ENCODE measurements at places on chromosomes 2 and 18.

DNA sequence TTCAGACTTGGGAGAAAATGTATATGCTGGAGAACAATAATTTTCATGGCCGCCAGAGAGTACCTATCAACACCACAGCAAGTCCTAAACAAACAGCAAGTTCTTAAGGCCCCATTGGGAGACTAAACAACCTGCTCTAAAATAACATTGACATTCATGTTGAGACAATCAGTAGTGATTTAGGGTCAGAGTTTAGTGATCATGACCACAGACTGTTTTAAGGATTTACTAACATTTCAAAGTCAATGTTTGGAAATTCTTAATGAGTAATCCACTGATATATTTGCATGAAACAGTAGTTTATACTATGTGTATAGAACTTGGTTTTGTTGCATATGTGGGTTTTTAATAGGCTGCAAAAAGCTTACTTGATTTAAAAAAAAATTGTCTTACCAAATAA lies 34.7 kb downstream of the RASGRP3 start:
- DNase-seq = no peak

- no peak for DNase-seq
Measured at GRCh38 chr2:239695728-239696240, 295.0 kb upstream of the HDAC4 start.

- DNase-seq = no peak
Measured at GRCh38 chr2:177717831-177718618, 325.5 kb downstream of the AGPS start.

GRCh38 chr18:56321470-56321869 lies 316.9 kb downstream of the TXNL1 start:
- DNase-seq = no peak

DNA sequence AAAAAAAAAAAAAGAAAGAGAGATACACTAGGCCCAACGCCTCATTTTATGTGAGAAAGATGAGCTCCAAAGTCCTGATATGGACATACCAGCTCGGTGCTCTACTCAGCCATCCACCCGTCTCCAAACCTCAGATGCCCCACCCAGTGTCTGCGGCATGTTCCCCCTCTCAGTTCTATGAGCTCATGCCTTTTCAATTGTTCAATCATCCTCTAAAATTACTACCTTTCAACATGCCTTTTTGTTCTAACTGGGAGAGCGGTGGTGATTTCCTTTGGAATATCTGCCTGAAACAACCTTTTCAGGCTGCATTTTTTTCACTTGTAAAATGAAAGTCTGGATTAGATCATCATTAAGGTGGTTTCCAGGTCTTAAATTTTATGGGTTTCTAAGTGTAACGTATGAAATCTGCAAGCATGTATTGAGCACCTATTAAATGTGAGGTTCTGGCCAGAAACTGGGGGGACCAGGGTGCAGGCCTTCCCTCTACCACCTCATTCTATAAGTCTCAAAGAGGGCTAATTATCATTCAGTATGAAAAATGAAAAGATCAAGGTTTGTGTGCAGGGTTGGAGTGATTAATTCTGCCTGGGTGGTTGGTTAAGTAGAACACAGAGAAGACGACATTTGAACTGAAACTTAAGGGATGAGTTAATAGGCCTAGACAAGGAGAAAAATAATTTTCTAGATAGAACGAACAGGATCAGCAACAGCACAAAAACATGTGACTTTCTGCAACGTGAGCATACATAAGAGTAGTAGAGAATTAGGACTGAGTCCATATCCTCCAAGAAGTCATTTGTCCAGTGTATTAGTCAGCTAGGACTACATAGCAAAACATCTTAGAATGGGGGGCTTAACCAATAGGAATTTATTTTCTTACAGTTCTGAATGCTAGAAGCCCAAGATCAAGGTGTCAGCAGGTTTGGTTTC lies 87.4 kb upstream of the GLS start:
- no peak for DNase-seq

DNA sequence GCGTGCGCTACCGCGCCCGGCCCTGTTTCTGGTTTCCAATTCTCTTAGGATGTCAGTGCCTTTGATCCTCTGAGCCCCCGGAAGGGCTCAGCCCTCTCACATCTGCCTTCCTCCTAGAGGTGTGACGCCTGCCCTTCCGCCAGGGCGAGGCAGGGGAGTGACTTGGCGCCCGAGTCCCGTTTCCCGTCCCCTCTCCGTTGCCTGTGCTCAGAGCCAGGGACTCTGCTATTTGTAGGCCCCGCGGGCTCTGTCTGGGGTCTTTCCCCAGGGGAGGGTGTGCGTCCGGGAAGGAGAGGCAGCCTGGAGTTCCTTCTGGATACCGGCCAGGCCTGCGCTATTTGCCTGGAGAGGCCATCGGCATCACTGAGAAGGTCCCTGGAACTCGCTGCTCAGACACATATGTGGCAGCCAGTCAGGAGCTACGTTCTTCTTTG lies 103.7 kb upstream of the TAF1B start:
- no peak for DNase-seq

- DNase-seq = no peak
Measured at GRCh38 chr2:61435291-61435690, 35.6 kb downstream of the USP34 start.

GRCh38 chr2:207825978-207826377 lies 56.3 kb upstream of the FZD5 start:
- no peak for DNase-seq

GRCh38 chr2:75798569-75798968 lies 87.9 kb upstream of the GCFC2 start:
- DNase-seq = no peak

GRCh38 chr2:18402831-18403230 lies 157.6 kb downstream of the RDH14 start:
- no peak for DNase-seq

DNA sequence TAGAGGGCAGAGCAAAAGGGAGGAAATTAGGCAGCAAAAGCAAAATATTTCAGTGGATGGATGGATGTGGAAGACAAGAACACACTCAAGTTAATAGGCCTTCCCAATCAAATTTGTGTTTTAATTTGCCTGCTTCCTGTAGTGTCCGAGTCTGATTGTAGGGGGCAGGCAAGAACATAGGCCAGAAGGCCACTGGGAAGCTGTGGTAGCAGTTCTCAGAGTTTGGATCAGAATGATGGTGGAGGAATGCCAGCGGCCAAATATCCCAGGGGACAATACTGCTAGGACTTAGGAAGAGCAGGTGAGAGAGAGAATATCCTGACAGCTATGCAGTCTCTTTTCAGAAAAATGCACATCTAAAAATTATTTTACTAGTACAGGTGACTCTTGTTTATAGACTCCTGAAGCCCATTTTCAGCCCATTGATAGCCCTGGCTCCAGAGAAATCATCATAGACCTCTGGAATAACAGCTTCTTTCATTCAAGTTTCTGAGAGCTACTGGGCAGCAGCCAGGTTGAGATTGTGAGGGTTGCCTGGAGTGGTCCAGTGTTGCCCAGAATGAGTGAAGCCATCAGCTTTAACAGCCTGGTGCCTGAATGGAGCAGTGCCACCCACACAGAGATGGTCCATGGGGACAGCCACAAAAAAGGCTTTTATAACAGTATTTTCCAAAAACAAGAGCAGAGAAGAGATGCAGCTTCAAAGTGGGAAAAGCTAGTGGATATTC lies 19.1 kb upstream of the SERPINE2 start:
- no peak for DNase-seq

- DNase-seq = no peak
Measured at GRCh38 chr2:106054321-106054720, 139.8 kb downstream of the UXS1 start.

DNA sequence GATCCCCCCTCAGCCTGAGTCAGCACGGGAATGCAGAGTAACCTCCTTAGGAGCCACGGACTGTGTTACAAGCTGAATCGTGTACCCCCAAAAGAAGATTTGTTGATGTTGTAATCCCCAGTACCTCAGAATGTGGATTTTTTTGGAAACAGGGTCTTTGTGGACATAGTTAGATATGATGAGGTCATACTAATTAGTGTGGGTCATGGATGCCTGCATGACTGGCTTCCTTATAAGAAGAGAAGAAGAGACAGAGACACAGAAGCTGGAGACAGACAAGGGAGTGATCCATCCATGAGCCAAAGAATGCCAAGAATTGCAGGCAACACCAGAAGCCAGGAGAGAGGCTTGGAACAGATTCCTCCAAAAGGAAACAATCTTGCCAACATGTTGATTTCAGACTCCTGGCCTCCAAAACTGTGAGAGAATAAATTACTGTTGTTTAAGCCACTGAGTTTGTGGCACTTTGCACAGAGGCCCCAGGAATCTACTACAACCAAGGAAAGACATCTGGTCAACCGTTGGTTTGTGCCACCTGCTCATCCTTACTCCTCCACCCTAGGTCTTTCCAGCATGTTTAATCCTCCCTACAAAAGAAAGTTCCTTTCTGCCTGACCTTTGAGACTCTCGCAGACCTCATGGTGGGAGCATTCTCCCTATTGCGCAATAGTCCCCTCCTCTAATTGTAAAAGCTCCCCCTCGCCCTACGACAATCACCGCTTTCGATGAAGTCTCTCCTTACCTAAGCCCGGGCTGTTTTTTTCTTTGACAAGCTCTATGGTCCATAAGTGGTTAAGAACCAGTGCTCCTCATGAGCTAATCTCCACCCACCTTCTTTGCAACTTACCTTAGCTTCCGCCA lies 91.6 kb downstream of the DNER start:
- DNase-seq = no peak

DNA sequence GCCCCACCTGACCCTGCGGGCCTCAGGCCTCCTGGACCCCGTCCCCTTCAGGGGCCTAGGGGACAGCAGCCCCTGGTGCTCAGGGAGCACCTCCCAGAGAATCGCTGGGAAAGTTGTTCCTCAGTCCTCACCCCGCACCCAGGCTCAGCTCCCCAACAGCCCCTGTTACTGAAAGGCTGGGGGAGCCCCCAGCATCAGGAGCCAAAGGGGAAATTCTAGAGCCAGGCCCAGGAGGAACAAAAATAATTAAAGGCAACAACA lies 76.0 kb downstream of the MEX3C start:
- no peak for DNase-seq

GRCh38 chr18:33062834-33063364 lies 290.1 kb upstream of the KLHL14 start:
- no peak for DNase-seq

GRCh38 chr18:24560511-24560981 lies 100.1 kb downstream of the HRH4 start:
- DNase-seq = peak; percentile 56

- DNase-seq = peak; percentile 38
Measured at GRCh38 chr2:225041207-225041850, 939 bp downstream of the DOCK10 start.

DNA sequence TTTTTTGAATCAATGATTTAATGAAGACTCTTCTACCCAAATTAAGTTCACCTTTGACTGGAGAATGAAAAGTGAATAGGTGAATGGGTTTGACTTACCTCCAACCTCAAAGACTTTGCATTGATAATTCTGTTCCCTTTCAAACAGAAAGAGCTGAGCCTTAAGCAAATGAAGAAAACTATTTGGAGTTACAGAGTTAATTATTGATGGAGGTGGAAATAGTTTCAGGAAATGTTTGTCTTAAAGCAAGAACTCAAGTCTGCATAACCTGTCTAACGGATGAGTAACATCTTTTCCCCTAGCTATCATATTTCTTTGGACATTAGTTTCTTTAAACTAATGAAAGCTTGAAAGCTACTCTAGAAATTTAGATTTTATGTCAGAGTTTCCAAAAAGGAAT lies 166.5 kb downstream of the CERS6 start:
- DNase-seq = no peak

GRCh38 chr2:99861376-99861760 lies 281.0 kb downstream of the AFF3 start:
- DNase-seq = no peak

DNA sequence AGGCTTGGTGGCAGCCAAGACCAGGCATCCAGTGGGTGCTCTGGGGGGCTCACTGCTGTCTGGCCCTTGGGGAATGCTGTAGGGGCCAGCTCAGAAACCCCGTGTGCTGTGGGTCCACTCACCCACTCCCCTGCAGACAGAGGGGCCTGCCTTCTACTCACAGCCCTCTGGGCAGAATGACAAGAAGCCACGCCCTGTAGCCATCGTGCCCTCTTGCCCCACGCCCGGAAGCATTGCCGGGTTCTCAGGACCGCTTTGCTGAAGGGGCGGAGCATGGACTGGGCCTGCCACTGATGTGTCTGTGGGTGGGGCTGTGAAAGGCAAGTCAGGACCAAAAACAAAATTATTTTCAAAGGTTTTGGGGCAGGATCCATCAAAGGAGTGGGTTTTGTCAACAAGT lies 27.8 kb downstream of the GLI2 start:
- DNase-seq = peak; percentile 27

DNA sequence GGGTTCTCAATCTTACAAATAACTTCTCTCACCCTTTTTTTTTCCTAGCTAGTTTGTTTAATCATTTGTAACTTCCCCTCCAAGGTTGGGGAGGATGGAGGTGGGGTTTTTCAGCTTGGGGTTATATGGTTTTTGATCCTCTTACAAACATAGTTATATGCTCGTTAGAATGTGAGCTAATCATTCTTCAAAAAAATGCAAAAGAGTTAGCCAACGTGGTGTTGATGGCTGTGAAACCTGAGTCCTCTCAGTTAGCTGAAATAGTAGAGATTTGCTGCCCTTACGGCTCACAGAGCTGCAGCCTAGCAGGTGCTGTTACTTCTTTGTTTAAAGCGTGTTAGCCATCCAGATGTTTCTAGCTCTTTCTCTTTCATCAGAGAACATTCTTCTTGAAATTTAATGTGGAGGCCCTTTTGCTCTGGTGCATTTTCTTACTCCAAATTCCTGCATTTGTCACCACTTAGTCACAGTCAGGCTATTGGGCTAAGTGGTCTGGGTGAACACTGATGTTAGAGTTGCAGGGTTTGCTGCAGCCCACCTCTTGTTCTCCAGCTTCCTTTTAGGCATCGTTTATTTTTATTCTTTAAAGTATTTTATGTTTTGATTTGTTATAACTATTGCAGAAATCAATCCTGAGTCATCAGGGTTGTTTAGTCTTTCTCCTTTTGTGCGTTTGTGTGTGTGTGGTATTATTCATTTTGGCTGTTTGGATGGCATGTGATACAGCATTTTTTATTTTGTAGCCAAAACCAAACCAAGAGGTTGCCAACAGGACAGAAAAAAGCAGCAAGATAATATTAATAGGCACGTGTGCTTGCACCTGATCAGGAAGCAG lies 41.1 kb downstream of the LIMS1 start:
- no peak for DNase-seq

DNA sequence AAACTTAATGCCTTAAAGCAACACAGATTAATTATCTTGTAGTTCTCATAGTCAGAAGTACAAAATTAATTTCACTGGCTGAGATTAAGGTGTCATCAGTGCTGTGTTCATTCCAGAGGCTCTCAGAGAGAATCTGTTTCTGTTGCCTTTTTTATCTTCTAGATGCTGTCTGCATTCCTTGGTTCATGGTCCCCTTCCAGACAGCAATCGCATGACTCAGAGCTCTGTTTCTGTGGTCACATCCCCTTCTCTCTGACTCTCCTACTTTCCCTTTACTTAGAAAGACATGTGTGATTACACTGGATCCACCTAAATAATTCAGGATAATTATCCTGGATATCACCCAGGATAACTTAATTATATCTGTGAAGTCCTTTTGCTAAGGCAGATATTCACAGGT lies 148.6 kb downstream of the MAIP1 start:
- DNase-seq = no peak

Data from H9 (cell line).